Fibroblast of the aortic adventitia (primary cell): ENCODE measurements at places on chromosomes 1 and 21.
A peak's percentile ranks its signal among the peaks of the same experiment; 100 is the strongest.

GRCh38 chr1:94674876-94675275, 133.3 kb upstream of the F3 start:
- DNase-seq: no peak

DNA sequence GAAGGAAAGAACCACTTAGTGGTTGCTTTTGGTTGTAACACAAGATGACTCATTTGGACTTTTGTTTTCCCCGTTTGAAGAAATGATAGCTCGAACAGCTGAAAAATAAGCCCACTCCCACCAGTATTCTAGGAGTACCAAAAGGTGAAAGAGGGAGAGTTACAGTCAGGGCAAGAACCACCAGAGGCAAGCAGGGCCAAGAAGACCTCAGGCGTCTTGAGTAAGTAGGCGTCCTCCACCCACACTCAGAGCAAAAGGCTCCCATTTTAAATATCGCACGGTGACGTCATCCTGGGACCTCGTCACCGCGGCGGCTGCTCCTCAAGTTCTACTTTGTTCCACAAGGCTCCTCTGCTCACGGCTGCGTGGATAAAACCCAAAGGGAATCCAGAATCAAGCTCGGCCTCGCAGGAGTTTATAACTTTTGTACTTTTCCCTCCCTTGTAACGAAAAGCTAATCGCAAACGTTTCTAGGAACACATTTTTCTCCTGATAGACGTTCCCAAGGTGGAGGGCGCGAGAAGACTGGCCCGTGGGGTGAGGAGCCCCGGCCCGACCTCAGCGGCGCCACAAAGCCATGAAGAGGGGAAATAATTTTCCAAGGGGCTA, 1.2 kb downstream of the BTG3 start:
- DNase-seq: peak; percentile 91

DNA sequence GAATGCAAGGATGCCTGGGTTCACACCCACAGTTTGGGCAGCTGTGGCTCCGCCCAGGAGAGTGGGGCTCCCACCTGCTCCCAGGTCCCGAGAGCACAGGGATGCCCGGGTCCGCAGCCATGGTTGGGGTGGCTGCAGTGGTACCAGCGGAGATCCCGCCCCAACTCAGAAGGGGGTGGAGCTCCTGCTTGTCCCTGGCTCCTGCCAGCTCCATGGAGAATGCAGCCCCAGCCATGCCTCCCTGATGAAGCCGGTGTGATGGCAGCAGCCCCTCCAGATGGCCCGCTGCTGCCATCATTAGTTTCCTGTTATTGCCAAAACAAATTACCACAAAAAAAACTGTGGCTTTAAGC, 113.1 kb upstream of the RUNX3 start:
- DNase-seq: no peak

- no peak for DNase-seq
Observed at GRCh38 chr1:173224949-173225348, 17.8 kb upstream of the TNFSF4 start.

DNA sequence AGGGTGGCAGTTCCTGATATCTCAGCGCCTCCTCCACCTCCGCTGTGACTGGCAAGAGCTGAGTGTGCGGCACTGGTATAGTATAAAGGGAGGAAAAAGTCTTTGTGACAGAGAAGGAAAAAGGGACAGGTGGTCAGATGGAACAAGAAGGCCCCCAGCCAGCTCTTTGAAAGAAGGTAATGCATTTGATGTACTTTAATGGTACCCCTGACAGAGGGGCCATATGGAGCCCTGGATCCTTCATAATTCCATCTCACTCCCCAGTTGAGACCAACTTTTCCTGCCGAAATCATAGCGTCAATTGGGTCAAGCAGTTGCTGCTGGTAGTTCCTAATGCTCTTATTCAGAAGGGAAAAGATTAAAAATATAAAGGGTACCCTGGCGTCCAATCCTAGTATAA, 198.2 kb downstream of the ZNF326 start:
- DNase-seq: no peak

- peak; percentile 22 for DNase-seq
Observed at GRCh38 chr1:214685906-214686305, 82.9 kb downstream of the CENPF start.

GRCh38 chr1:160116283-160117147, 956 bp downstream of the ATP1A2 start:
- DNase-seq: peak; percentile 52

- DNase-seq: peak; percentile 75
Observed at GRCh38 chr1:12296623-12297022, 66.8 kb downstream of the VPS13D start.

- no peak for DNase-seq
Observed at GRCh38 chr1:193674292-193674944, 488.0 kb upstream of the B3GALT2 start.

DNA sequence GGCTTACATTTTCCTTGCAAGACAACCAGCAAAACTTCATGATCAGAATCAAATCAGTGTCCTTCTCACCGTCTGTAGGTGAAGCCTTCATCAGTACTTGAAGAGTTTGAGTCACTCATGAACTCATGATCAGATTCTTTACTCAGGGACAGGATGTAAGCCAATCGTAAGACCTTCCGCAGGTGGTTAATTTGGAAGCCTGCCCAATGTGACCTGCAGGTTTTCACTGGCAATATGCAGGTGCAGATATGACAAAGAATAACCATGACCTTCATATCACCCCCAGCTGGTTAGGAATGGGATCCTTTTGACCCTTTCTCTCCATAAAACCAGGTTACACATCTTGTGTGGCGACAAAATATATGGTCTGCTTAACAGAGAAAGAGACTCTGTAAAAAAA, 2.4 kb upstream of the PRAMEF20 start:
- no peak for DNase-seq

DNA sequence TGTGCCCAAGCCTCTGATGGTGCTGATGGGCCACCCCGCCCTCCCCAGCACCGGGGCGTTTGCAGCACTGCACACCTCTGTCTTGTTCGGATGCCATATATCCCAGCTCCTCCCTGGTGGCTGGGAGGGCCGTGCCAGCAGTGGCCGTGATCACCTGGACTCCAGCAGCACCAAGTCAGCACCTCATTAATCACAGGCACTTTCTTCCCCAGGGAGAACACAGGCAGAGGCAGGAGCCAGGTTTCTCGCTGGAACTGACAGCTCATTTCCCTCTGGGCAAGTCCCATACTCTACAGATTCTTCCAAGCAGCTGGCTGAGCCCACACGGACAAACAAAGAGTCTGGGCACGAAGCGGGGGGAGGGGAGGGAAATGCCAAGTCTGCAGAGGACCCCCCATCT, 141.7 kb upstream of the EDN2 start:
- DNase-seq: peak; percentile 70

DNA sequence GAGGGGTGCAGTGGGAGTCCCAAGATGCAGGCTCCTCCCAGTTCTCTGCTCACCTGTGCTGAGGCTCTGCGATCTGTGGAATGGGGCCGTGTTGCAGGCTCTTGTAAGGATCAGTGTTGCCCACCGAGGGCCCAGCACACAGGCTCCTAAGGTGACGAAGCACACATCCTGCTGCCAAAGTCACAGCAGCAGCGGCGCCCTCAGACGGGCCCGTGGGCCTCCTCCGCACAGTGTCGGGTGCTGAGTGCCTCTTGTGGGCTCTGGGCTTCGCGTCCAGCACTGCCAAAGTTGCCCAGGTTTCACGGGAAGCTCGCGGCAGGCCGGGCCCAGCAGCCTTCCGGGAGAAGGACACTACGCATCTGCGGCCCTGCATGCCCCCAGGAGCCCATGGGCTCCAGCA, 72.1 kb upstream of the ABCG1 start:
- no peak for DNase-seq

DNA sequence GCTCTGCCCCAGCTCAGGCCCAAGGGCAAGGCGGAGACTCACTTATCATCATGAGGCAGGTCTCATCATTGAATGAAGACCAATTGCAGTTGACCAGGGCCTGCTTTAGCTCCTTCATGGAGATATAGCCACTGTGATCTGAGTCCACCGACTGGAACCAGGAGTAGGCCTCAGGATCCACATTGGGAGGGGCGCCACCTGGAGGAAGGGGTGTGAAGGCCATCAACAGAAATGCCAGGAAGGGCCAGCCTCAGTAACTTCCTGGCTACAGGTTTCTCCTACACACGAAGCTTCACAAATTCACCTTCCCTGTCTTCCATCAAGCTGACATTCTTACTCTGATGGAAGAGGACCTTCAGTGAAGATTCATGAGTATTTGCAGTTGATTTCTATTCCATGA, 11.6 kb downstream of the PEF1 start:
- DNase-seq: peak; percentile 14

DNA sequence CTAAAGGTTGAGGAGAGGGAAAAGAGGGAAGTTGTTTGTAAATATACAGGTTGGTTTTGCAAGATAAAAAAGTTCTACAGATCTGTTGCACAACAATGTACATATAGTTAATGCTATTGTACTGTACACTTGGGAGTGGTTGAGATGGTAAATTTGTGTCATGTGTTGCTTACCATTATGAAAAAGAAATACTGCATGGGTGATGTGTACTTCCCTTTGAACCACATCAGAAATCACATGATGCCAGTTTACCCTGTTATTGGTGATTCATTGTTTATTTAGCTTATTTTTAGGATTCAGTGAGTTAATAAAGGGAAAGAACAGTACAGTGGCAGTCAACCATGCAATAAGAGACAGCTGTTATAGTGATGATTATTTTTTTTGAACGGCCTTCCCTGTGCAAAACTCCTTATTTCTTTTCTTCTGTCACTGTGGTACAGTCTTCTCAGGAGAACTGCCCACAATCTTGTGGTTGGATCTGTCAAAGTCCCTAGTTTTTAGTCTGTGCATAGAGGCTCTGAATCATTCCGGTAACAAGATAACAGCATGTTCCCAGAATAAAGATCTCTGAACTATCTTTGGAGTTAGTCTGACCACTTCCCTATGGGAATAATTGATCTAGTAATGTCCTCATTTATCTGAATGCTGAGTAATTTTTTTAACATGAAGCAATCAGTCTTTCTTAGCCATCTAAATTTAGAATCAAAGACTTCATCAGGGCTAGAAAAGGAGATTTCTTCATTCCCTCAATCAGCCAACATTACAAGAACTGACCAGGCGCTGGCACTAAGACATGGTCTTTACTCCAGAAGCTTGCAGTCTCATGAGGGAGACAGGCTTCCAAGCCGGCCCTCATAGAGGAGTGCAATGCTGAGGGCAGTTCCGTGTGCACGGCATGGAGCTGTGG, 84.2 kb downstream of the SH3GLB1 start:
- DNase-seq: peak; percentile 98

DNA sequence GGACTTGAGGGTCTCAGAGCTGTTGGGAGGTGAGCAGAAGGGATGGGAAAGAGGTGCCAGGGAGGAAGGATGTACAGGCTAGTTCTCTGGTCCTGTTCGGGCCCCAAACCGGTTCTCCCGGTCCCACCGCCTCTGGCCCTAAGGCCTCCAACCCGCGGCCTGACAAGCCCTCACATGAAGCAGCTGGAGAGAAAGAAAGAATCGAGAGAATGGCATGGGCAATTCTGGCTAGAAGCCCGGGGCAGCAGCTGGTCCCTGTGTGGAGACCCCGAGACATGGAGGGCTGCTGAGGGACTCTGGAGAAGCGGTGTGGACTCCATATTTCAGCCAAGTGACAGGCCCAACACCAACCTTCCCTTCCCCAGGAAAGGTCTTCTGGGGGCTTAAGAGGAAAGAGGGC, 730 bp downstream of the CDC42SE1 start:
- peak; percentile 27 for DNase-seq

DNA sequence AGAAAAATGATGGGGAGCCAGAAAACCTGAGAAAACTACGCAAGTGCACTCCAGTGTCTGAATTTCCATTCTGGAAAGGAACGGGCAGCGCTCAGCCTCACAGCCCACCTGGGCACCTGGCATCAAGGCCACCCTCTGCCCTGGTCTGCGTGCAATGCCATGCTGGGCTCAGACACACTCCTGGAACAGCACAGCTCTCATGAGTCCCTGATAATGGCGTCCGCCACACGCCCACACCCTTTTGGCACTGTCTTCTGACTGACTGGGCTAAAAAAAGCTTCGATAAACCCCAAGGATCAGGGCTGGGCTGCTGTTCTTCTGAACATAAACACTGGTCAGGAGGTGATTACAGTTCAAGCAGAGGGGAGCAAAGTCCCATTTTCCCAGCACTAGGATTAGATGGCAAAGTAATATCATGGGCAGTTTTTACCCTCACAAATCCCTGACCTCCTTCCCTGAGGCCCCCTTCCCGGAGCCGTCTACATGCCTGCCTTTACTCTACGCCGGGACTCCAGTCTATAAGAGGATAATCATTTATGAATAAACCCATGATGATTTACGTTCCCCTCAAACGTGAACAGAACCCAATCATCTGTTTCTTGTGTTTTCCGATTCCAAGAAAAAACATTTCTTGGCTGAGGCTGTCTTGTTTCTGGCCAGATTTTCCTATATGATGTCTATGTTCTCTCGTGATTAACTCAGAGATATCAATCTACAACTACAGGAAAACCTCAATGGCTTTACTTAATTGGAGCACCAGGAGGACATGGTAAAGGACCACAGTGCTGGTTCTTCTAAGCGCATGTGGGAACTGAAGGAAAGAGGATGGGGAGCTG, 22.6 kb downstream of the RCAN1 start:
- peak; percentile 68 for DNase-seq

GRCh38 chr1:22508329-22508728, 55.0 kb upstream of the EPHA8 start:
- DNase-seq: no peak

DNA sequence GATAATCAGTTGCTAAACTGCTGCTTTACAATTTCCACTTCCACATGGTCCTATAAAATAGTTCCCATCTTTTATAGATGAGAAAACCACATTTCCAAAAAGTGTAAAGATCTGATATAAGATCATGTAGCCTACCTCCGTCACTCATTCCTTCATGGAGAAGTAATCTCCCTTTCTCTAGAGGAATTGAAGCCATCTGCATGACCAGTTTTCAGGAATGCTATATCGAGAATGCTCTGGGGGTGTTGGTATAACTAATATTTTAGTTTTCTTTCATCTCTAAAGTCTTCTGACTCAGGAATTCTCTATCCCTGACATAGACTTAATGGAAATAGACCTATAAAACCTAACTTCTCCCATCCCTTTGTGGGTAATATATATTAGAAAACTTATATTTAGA, 173.0 kb upstream of the UBE2U start:
- DNase-seq: no peak

- no peak for DNase-seq
Observed at GRCh38 chr1:7199077-7199779, 414.0 kb downstream of the CAMTA1 start.

DNA sequence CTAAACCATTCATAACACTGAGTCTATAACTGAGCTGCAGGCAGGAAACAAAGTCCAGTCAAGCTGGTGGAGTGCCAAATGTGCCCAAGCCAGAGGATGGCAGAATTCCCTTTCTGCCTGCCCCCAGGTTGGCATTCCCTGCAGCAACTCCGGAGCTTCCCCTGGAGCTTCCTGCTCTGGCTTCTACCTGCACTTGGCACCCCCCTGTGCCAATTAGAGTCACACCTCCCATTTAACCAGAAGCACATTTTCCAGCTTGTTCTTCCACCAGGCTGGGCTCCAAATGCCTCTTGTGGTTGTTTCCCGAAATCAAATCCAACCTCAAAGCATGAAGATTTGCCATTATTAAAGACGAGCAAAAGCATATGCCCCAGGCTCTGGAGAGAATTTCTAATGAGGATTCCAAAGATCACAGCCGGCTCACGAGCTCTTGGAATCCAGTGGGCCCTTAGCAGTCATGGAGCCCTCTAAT, 294.5 kb downstream of the RRAGC start:
- DNase-seq: no peak
